ENCODE measurements at places on chromosomes 2 and 18. TPM values are rescaled to one million over a fixed set of nuclear protein-coding genes. Genes with fewer than 3 reads are reported as not detected.

Gene TRIM43
- total RNA-seq = not detected

Gene NETO1
- total RNA-seq = not detected

GRCh38 chr2:28633746-28634145, 117.9 kb upstream of the PPP1CB start:
- DNase-seq = no peak

DNA sequence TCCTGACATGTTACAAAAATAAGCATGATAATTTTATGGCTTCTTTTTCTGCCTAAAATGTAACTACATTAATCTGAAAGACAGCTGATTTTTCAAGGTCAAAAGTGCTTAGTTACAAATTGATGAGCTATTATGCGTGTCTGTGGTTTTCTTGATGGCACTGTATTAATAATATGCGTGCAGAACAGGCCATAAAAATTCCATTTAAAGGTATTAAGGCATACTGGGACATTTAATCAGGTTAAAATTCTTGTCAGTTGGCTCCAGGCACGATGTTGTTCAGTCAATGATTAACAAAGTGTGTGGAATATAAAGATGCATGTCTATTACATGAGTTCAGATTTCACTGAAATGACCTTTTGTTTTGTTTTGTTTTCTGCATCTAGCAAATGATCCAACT, 420.1 kb upstream of the ZNF804A start:
- no peak for DNase-seq

DNA sequence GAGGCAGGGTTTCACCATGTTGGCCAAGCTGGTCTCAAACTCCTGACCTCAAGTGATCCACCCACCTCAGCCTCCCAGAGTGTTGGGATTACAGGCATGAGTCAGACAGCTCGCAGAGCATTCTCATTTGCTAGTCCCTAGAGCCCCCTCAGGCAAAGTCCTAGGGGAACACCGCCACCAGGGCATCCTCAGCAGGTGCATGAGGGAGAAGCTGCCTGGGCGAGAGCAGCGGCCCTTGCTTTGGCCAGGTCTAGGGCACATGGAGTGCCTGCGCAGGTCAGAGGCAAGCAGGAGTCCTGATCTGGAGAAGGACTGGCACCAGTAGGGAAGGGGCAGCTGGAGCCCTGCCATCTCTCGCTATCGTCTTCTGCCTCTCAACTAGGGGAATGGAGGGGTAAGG, 32.4 kb downstream of the NGEF start:
- no peak for DNase-seq

DNA sequence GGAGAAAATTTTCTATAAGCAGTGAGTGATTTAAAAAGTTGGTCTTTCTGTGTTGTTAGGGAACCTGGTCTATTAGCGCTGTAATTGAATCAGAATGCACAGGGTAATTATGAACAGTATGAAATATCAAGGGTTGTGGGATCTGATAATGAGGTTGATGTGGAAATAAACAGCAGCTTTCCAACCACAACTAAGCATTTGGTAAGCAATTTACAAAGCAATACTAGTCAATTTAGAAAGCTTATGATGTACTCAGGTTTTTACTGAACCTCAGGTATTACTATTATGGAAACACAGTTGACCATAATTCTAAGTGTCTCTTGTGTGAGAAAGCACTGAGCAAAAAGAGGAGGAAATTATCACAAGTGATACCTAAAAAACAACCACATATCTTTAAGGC, 11.0 kb upstream of the SMCHD1 start:
- no peak for DNase-seq

GRCh38 chr2:141522048-141522447, 608.8 kb downstream of the LRP1B start:
- DNase-seq = no peak

DNA sequence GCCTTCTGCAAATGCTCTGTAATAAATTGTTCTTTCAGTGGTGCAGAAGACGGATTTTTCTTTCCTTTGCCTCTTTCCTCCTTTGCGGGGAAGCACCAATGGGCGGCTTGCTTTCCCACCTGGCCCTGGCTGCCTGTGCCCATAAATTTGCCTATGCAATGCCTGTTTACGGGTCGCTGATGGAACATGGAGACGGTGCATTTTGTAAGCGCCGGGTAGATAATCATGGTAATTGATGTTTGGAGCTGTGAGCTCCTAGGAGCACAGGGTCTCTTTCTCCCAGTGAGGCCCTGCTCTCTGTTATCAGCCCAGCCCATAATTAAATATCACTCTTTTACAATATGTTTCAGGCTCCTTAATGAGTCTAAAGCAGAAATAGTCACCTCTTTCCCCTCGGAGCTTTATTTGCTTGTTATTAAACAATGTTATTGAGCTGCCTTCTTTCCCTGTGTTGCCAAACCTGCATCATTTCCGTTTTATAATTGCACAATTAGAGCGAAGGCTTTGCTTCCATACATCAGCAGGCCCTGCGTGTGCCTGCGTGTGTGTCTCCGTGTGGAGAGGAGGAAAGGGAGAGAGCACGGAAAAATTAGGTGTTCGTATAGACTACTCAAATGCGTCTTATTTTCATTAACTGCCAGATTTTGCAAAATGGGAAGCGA, 437.4 kb upstream of the POU3F3 start:
- no peak for DNase-seq

DNA sequence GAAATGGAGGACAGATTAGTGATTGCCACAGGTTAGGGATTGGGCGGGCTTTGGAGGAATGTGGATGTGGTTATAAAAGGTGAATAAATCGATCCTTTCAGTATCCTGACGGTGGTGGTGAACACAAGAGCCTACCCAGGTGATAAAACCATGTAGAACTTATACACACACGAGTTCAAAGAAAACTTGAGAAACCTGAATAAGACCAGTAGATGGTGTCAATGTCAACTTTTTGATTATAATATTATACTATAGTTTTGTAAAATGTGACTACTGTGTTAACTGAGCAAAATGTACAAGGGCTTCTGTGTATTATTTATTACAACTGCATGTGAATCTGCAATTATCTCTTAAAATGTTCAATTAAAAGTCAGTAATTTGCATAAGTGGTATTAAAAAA, 136.3 kb downstream of the ERBB4 start:
- no peak for DNase-seq

GRCh38 chr2:233074106-233074505, 14.0 kb downstream of the INPP5D start:
- no peak for DNase-seq

DNA sequence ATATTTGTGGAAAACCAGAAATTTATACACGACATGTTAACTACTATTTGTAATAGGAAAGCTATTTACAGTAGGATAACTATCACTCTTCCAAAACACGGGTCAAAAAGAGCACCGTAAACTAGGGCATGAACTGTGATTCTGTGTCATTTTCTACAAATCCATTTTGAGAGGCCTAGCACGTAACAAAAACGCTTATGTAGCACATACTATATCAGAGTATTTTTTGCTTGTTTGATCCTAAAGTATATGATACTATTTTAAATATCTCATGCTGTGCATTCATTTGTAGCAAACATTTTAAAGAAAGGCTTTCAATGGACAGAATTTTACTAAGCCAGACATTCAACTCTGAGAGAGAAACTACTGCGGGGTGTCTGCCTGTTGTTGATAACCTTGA, 45.1 kb downstream of the WDFY1 start:
- no peak for DNase-seq

All from dermis microvascular lymphatic vessel endothelial cell (primary cell).